ENCODE measurements at places on chromosomes 3 and 15.

- DNase-seq, result no peak
These were observed 458.3 kb downstream of the EDEM1 start for GRCh38 chr3:5645692-5646410.

DNA sequence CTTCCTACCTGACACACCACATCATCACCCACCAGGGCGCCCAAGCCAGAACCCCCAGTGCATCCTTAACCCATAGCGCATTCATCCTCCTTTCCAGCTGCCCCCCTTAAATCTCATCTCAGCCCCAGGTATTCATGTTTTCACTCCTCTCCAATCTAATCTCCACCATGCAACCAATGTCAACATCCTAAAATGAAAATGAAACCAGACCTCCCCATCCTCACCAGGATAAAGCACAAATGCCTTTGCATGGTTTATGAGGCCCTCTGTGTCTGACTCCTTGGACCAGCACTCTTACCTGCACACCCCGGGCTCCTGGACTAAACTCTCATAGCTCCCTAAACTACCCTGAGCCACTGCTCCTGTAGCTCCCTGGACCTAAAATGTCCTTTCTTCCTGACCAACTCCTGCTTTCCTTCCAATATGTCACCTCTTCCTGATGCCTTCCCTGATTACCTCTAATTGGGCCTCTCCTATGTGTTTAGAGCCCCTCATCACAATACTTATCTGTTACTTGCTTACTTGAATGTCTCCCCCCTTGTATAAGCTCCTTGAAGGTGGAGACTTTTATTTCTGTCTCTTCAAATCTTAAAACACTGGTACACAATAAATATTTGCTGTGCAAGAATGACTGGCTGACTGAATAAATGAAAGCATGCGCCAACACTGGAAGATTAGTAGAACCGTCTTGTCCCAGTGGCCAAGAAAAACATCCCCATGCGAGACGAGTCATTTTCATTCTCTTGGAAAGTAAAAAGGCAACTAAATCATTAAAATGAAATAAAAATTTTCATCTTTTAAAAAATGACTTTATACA, 142.5 kb downstream of the XXYLT1 start:
- no peak for DNase-seq

DNA sequence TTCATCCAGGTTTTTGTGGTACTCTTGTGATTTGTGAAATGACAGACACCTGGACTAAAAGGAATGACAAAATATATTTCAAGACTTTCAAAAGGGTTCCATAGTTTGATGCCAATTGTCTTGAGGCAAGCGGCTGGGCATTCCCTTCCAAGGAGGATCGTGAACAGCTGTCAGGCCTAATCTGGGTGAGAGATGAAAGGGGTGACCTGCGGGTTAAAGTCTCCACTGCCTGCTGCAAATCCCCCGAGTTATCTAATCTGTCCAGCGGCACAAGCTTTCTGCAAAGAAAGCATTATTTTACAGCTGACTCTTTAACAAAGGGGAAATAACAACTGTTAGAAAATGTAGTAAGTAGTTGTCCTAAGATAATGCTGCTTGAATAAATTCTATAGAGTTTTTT, 128.7 kb upstream of the MB21D2 start:
- no peak for DNase-seq

DNA sequence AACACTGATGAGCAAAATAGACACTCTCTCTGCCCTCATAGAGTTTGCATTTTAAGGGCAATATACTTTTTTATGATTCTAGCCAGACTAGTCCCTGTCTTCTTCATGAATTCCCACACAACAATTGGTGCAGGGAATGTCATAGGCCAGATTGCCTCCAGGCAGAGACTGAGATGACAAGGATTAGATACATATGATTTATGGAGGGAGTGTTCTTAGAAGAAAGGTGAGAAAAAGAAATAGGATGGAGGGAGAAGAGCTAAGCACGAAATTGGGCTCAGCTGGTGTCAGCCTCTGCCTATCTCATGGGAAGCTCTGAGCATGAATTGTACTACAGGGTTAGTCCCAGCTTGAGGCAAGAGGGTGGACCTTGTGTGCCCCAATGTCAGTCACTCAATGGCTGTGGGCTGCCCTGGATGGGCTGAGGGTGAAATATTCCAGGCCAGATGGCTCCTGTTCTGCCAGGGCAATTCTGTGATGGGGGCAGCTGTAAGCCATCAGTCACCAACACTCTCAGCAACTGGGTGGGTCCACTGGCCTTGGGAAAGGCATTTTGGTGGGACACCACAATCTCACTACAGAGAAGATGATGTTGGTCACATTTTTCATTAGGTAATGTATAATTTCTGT, 31.1 kb downstream of the EIF1B start:
- no peak for DNase-seq

DNA sequence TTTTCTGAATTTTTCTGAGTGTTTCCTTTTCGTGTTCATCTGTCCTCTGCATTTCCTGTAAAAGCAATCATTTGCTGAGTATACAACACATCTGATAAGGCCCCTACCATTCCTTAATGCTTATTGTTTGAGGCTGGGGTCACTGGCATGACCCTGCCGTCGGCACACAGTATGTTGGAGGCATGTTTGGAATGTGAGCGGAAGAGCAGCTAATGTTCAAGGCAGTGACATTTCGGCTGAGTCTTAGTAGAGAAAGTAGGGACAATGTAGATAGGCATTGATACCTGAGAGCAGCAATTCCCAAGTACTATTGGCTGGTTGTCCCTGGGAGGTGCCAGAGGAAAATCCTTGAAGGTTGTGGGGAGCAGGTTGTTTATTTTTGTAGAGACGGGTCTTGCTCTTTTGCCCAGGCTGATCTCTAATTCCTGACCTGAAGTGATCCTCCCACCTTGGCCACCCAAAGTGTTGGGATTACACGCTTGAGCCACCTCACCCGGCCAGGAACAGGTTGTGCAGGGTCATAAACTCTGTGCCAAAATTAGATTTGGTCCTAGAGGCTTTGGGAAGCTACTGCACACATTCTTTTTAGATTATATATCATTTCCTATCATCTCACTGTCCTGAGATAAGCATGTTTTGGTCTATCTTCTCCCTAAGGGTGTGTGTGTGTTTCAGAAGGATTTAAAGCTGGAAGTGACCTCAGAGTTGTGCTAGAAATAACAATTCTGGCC, 13.5 kb downstream of the PTPN23 start:
- peak; percentile 52 for DNase-seq

- no peak for DNase-seq
These were observed 283.9 kb downstream of the RORA start for GRCh38 chr15:60945196-60945595.

GRCh38 chr15:90844696-90845095, 23.7 kb upstream of the FURIN start:
- DNase-seq, result no peak

GRCh38 chr3:140252812-140253656, 318.0 kb downstream of the CLSTN2 start:
- no peak for DNase-seq

All from ELF-1 (cell line).